Stimulated activated CD8-positive, alpha-beta memory T cell treated with anti-CD3 and anti-CD28 coated beads, Interleukin-4, amount 100 ng/mL, for 1 hour (primary cell): ENCODE measurements at places on chromosomes 1 and 21.

- no peak for DNase-seq
Measured at GRCh38 chr1:26352338-26352679, 1.6 kb downstream of the CRYBG2 start.

DNA sequence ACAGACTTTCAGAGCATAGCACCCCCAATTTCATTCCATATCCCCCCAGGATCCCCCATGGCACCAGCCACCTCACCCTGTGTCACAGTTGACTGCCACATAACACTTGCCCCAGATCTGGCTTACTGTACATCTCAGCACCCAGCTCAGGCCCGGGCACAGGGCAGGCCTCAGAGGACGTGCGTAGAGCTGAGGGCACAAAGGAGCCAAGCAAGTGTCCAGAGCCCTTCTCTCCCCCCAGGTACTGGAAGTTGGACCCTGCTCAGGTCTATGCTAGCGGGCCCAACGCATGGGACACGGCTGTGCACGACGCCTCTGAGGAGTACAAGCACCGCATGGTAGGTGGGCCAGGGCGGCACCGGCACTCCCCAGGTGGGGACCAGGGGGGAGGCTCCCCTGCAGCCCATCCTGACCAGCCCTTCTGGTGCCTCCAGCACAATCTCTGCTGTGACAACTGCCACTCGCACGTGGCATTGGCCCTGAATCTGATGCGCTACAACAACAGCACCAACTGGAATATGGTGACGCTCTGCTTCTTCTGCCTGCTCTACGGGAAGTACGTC is 8.0 kb upstream of the SYTL1 start:
- no peak for DNase-seq

DNA sequence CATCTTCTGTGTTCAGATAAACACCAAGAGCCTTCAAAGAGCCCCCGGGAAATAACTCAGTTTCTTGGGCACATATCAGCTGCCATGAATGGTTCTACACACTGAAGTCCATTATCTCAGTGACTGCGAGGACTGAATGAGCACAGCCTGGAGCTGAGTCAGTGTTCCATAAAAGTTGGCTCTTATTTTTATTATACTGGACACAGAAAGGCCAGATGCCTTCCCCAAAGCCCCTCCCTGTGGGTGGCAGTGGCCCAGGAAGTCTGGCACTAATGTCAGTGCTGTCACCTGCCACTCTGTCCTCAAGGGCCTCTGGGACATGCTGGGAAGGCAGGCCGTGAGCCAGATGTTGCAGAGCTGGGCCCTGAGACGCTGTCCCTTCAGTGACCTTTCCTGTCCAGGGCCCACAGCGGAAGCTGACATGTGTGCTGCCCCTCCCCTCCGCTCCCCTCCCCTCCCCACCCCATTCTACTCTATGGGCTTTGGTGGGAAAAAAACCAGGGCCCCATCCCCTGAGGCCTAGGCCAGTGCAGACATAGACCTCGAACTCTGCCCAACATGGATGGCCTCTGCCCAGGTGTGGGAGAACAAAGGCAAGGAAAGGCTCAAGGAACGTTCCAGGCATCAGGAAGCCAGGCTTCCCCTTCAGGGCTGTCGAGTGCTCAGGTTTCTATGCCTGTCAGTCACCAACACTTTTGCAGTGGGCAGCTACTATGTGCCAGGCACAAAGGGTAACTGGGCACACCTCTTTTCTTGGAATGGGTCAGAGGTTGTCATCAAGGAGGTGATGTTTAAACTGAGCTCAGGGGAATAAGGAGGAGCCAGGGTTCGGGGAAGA is 22.4 kb upstream of the NPPB start:
- DNase-seq: no peak

DNA sequence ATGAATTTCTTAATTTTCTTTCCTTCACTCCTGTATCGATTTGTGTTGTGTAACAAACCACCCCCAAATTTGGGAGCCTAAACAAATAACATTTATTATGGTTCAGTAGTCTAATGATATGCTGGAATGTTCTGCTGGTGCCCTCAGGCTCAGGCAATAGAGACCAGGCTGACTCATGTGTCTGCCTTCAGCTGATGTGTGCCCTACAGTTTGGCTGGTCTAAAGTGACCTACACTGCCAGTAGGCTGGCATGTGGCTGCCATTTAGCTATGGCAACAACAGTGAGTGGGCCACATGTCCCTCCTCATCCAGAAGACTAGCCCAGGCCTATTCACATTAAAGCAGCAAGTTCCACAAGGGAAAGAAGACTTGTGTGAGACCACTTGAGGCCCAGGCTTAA is 115.8 kb downstream of the PTPRC start:
- DNase-seq: no peak

DNA sequence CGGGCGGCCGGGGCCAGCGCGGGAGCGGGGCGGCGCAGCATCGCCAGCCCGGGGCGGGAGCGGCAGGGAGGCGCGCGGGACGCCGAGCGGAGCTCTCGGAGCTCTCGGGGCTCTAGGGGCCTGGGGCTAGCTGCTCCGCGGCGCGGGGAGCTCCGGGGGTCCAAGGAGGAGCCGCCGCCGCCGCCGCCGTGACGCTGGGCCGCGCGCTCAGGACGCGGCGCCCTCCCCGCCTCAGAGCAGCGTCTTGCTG is 147 bp downstream of the CLSTN1 start:
- no peak for DNase-seq

DNA sequence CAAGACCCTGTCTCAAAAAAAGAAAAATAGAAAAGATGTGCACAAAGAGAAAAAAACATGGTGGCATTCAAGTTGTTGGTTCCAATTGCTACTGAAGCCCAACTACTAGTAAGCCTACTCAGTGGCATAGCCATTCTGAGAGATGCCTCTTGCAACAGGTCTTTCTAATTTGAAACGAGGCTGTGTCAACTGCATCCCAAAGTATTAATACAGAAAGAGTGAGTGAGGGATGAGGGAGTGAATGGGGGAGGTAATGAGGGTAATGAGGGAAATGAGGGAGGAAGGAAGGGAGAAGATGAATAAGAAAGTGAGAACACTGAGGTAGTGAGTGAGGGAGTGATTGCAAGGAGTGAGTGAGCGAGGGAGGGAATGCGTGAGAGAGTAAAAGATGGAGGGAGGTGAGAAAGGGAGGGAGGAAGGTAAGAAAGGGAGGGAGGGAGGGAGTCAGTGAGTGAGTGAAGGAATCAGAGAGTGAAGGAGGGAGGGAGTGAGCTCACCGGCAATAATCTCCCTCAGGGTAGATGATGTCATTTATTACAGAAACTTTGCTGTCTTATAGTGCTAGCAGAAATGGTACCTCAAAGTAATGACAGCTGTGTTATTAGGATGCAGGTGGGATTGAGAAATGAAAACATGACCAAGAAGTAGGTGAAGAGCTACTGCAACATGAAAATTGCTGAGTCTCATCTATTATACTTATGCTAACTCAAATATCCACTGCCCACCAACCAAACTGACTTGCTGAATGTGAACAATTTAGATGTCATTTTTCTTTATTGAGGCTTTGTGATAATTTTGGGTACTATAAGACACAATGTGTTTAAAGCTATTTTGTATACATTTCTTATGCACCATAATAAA is 75.6 kb upstream of the ADAM30 start:
- no peak for DNase-seq

DNA sequence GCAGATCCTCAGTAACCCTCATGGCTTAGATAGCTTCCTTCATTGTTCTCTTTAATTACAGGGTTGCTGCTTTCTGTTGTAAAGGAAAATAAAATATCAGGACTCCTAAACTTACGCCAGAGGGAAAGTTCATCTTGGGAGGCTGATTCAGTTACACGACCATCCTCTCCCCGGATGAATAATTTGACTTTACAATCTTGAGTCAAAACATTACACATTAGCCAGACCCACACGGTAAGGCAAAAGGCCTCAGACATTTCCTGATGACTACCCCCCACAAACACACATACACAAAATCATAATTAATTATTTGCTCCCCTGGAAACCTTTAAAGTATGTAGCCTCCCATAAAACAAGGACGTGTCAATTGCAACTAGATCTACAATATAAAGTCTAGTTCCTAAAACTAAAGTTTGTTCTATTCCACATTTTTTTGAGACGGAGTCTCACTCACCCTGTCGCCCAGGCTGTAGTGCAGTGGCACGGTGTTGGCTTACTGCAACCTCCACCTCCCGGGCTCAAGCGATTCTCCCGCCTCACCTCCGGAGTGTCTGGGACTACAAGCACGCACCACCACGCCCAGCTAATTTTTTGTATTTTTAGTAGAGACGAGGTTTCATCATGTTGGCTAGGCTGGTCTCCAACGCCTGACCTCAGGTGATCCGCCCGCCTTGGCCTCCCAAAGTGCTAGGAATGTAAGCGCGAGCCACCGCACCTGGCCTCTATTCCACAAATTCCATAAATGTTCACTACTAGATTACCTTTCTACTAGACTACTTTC is 830 bp upstream of the PRDX1 start:
- no peak for DNase-seq

DNA sequence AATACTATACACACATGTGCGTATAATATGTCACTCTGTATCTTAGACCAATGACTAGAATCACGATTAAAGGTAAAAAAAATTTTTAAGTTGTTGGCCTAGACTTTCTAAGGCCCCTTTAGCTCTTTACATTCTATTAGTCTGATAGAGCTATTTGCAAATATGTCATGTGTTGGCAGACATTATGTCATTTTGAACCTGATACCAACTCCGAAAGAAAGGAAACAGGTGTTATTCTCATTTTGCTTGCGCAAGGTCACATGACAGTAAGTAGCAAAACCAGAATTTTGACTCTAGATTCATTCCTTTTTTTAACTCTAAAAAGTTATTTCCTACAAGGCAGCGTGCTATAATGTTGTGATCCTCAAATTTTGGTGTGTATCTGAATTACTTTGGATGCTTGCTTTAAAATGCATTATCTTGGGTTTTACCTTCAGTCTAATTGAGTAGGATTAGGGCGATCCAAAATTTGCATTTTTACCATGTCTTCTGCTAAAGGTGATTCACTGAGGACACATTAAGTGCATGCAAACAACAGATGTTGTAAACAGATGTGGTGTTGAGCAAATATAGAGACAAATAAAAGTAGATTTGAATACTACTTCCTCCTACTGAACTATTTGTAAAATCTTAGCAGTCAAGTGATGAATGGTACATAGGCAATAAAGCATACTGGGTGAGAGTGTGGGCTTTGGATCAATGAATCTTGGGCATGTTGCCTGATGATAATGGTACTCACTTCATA is 63.5 kb upstream of the KIAA1614 start:
- DNase-seq: no peak

GRCh38 chr1:16371725-16372124 is 4.7 kb downstream of the SZRD1 start:
- DNase-seq: no peak

DNA sequence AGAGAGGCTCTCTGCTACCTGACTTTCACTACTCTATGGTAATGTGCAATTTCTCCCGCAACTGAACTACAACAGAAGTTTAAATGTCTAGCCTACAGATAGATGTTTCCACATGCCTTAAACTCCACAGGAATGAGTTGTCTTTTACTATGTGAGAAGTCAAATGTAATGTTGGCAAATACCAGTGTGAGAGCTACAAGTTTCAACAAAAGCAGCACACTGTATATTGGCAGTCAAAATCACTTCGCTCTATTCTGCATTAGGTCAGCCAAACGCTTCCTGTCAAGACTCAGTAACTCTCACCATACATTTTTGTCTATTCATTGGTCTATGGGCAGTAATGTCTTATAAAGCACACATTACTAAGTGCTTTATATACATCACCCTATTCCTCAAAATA is 41.9 kb downstream of the LUZP1 start:
- DNase-seq: no peak

GRCh38 chr1:230113593-230114236 is 46.7 kb downstream of the GALNT2 start:
- DNase-seq: no peak

- DNase-seq: no peak
Measured at GRCh38 chr1:200124309-200124708, 96.8 kb downstream of the NR5A2 start.

DNA sequence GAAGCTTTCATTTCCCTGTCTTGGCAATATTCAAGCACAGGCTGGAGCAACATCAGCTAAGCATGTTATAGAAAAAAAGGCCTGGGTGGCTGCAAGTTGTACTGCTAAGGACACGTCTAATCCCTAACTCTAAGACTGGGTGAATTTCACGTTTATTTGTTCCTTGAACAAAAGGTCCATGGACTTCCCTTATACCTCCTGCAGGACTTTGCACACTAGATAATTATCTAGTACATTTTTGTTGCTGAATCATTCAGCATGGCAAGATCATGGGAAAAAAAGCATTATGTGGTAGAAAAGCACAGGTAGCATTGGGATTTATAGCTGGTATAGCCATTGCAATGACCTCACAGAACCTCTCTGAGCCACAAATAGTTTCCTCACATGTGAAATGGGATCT is 130.7 kb upstream of the DMRTA2 start:
- DNase-seq: no peak

DNA sequence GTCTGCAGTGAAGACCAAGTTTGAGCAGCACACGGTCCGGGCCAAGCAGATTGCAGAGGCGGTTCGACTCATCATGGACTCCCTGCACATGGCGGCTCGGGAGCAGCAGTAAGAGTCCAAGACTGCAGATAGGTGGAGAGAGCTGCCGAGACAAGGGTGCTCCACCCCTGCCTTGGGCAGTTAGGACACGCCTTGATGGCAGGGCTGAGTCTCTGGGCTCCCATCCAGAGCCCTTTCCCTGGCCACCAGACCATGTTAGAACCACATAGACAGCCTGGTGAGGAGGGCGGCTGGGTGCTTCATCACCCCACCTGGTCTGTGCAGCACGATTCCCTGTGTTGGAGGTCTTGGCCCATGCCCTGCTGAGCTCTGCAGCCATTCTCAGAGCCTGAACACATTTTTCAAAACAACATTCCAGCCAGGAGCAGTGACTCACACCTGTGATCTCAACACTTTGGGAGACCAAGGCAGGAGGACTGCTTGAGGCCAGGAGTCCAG is 17.3 kb upstream of the MIIP start:
- no peak for DNase-seq

DNA sequence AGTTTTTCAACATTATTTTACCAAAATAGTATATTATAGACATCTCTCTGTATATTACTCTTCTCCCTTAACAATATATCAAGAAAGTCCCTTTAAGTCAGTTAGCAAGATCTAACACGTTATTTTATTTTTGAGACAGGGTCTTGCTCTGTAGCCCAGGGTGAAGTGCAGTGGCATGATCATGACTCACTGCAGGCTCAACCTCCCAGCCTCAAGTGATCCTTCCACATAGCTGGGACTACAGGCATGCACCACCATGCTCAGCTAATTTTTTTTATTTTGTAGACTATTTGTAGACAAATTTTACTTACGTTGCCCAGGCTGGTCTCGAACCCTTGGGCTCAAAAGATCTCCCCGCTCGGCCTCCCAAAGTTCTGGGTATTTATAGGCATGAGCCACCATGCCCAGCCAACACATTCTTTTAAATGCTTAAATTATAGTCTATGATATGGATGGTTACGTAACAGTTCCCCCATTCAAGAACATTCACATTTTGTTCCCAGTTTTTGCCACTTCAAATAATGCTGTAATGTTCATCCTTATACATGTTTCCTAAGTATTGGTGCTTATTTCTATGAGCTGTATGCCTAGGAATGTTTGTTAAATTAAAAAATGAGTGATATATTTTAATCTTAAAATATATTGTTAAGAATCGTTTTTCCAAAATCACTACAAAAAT is 70.4 kb downstream of the TUT4 start:
- no peak for DNase-seq

GRCh38 chr1:12447307-12447706 is 170.7 kb downstream of the DHRS3 start:
- no peak for DNase-seq

GRCh38 chr1:199546323-199546722 is 481.2 kb upstream of the NR5A2 start:
- DNase-seq: no peak

- DNase-seq: no peak
Measured at GRCh38 chr1:50705041-50705440, 255.0 kb downstream of the FAF1 start.
